ENCODE measurements at places on chromosomes 2 and 18. TPM values are rescaled to one million over a fixed set of nuclear protein-coding genes. Genes with fewer than 3 reads are reported as not detected.

DNA sequence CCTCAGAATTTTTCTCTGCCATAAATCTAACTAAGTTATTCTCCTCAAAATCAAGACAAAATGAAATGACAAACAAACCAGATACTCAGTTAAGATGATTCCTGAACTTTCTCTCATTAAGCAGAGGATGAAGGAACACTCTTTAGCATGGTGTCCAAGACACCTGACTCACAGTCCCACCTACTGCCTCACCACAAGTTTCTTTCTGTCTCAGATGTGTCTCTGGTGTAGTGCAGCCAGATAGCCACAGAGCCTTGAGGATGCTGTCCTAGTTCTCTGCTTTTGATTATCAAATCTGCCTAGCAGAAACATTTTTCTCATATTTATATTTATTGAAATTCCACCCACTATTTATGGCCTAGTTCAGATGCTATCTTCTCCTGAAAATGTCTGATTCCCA lies 103.6 kb upstream of the TMEM200C start:
- H3K4me1 ChIP-seq: no peaks in the 10 kb centered on the region
- H3K27ac ChIP-seq: no peak overlapping the region
- no peak for DNase-seq
- H3K27me3 ChIP-seq: no peaks in the 10 kb centered on the region

- H3K36me3 ChIP-seq: no peaks in the 10 kb centered on the region
- no peaks in the 10 kb centered on the region for H3K4me1 ChIP-seq
- no peaks in the 10 kb centered on the region for H3K27me3 ChIP-seq
- H3K27ac ChIP-seq: no peak overlapping the region
Observed at GRCh38 chr2:239462671-239463506, 62.1 kb upstream of the HDAC4 start.

C2orf66 gene
- total RNA-seq: not detected

- no peaks in the 10 kb centered on the region for H3K36me3 ChIP-seq
- no peak for DNase-seq
- H3K4me1 ChIP-seq: no peaks in the 10 kb centered on the region
- peaks cover 57% of the 10 kb centered on the region for H3K27me3 ChIP-seq
- no peak overlapping the region for H3K4me3 ChIP-seq
Observed at GRCh38 chr2:232415138-232415690, 8.6 kb downstream of the ALPG start.

LGALSL gene
- 6.4 TPM for total RNA-seq
